ENCODE measurements at places on chromosomes 5 and 9.

- no peak for DNase-seq
Observed at GRCh38 chr9:92616655-92617111, 53.2 kb downstream of the IPPK start.

GRCh38 chr5:31936683-31937082, 237.4 kb downstream of the GOLPH3 start:
- no peak for DNase-seq

DNA sequence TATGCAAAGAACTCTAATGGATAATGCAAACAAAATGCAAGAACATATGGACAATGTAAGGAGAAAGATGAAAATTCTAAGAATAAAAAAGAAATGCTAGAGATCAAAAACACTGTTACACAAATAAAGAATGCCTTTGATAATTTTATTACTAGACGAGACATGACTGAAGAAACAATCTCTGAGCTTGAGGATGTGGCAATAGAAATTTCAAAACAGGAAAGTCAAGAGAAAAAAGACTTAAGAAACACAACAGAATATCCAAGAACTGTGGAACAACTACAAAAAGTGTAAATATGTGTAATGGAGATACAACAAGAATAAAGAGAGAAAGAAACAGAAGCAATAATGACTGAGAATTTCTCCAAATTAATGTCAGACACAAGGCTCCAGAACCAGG, 140.5 kb upstream of the ACOT12 start:
- no peak for DNase-seq

DNA sequence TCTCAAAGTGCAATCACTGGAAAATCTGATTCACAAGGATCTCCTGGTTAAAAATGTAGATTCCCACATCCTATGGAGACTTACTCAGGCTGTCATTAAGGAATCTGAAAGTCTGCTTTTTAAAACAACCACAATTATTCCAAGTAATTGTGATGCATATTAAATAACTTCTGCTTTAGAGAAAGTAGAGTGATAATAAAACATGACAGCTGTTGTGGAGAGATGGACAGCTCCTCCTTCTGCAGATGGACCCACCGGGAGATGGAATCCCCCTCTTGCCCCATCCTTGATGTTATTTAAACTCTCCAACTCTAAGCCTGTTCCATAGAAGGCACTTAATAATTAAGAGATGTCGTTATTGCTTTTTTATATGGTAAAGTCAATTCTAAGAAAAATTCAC, 802.2 kb downstream of the CDH12 start:
- no peak for DNase-seq

GRCh38 chr5:2917524-2917923, 166.0 kb upstream of the IRX2 start:
- peak; percentile 32 for DNase-seq

DNA sequence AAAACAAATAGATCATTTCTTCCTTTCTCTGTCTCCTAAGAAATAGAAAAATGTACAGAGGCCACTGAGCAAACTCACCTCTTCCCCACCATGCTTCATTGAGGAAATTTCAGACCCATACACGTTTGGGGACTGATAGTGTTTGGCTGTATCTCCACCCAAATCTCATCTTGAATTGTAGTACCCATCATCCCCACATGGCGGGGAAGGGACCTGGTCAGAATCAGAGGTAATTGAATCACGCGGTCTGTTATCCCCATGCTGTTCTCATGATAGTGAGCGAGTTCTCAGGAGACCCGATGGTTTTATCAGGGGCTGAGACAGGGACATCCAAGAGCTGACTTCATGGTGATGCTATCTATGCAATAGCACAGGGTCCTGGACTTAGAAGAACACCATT, 1655.8 kb downstream of the MAT2B start:
- DNase-seq = peak; percentile 47

DNA sequence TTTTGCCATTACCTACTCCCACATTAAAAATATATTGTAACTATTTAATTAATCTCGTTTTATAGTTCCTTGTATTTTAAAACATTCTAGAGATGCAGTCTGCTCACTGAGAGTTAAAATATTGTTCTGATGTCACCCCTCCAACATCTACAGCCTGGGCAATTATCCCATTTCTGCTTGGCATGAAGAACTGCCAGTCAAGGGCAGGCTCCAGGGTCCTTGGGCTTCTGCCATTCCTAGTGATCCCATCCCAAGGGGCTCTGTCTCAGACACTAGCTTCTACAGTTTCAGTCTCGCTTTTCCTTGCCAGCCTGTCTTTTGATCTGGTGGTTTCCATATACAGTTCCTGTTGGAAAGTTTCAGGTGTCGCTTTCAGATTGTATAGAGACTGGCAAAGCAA, 287.2 kb downstream of the TMEM232 start:
- DNase-seq = no peak

- DNase-seq = no peak
Observed at GRCh38 chr5:100165309-100165708, 369.9 kb upstream of the FAM174A start.

DNA sequence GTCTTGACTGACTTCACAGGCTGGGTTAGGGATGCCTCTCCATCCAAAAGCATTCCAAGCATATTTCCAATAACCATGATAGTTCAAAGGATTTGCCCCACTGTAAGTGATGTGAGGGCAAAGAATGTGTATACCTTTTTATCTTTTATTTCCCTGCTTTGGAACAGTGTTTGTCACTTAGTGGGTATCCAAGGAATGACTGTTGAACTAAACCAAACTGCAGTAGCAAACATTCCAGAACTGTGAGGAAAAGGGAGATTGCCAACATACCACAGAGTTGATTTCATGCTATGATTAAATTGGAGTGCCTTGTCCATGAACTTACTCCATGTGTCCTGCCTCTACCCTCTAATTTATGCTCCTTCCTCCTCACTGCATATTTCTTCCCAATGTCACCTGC, 400.0 kb downstream of the KIAA0825 start:
- no peak for DNase-seq

GRCh38 chr5:132497488-132497997, 7.0 kb upstream of the IRF1 start:
- DNase-seq = no peak

DNA sequence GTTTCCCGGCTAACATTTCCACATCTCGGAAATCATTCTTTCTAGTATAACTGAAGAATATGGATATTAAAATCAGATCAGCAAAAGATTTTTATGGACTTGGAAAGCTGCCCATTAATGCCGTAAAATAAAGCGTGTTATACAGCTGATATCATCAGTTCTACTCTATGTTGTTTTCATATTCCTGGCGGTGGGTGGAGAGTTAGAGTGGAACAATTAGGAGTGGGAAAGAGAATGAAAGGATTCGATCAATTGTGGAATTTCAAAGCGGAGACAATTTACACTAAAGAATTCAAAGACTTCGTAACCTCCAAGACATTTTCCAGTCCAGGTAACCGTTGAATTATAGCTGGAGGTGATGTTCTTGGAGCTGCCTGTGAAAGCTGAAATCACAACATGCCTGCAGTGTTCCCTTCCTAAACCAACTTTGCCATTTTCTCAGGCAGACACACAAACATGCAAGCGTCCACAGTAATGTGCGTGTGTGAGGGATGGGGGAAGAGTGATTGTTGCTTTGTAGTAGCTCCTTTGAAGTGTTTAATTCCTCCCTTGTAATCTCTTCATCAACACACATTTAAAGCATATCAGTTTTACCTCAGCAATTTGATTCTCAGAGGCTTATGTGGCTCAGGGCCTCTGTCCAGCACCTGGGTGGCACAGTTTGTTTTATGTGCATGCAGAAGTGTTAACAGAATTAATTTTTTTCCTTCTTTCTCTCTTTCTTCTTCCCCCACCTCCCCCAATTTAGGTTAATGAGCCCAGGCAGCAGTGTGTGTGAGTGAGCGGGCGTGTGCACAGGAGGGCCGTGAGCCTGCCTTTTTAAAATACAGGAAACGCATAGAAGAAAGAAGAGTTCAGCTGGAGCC, 544.1 kb downstream of the RAB3C start:
- DNase-seq = peak; percentile 60

DNA sequence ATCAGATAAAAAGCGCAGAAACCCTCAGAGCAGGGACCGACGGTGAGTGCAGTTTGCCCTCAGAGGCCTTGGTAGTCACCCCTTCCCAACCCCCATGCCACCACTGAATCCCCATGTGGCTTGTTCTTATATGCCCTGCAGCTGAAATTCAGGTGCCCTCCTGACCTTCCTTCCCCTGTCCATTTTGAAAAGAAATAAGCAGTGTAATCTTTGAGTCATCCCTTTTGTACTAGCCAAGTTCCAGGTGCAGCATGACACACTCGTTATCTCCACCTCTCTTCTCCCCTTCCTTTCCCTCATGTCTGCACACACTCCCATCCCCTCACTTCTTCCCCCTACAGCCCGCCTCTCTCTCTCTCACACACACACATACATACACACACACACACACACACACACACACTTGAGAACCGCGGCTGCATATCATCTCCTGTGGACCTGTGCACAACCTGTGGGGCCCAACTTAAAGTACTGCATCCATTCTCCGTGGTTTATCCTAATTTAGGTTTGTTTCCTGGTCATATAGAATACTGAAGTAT, 53.1 kb downstream of the SYK start:
- no peak for DNase-seq

DNA sequence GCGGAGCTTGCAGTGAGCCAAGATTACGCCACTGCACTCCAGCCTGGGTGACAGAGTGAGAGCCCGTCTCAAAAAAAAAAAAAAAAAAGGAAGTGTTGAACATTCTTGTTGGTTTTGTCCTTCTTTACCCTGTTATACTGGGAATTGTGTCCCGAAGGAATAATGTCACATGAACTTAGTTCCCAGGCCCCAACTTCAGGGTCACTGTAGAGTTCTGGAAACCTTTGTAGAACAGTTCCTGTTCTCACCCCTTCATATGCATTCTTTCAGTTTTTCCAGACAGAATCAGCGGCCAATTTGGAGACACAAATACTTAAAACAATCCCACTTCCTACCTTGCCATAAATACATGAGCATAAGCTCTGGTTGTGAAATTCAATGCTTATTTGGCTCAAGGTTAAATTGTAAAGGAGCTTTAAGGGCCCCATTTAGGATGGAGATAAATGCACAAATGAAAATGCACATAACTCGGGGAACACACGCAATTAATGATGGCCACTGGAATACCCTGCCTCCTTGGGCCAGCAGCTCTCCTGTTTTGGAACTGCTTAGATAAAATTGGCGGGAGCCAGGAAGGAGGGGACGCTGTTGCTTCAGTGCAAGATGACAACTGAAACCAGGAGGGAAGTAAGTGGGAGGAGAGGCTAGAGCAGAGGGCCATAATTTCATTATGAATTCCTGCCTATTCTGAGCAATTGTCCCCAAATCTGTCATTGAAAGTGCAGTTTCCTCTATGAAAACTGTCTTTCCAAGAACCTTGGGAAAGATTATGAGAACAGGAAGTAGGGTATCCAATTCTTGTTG, 153.7 kb downstream of the FGF1 start:
- DNase-seq = no peak

DNA sequence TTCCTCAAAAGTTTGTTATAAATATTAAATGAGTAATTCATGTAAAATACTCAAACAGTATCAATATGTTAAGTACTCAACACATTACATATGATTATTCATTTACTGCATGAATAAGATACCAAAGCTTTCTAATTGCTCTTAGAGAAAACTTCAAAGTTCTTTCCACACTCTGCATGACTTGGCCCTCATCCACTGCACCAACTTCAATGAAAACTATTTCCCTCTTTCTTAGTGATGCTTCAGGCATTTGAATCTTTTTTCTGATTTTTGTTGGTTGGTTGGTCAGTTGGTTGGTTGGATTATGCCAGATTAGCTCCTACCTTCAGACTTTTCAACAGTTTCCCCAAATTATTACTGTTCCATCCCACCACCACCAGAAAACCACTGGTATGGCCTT, 314.7 kb upstream of the RGMB start:
- no peak for DNase-seq

- no peak for DNase-seq
Observed at GRCh38 chr5:122730456-122730855, 44.4 kb upstream of the SNX2 start.

DNA sequence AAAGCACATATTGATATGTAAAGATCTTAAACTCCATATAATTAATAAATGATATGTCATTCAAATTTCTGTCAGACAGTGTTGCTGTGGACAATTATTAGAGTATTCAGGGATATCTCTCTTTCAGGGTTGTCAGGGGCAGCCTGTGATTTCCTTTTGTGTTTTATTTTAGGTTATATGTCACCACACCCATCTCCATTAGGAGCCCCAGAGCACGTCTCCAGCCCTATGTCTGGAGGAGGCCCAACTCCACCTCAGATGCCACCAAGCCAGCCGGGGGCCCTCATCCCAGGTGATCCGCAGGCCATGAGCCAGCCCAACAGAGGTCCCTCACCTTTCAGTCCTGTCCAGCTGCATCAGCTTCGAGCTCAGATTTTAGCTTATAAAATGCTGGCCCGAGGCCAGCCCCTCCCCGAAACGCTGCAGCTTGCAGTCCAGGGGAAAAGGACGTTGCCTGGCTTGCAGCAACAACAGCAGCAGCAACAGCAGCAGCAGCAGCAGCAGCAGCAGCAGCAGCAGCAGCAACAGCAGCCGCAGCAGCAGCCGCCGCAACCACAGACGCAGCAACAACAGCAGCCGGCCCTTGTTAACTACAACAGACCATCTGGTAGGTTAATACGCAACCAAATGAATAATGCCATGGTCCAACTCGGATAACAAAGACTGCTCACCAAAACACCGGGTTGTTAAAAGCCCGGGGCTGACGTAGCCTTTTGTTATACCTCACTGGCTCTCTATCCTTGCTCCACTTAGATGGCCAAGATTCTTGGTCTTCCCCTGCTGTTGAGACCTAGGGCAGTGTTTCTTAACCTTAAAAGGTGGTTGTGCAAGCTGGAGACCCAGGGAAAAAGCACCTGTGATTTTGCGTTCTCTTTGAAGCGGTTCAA, 24.4 kb downstream of the SMARCA2 start:
- DNase-seq = no peak

DNA sequence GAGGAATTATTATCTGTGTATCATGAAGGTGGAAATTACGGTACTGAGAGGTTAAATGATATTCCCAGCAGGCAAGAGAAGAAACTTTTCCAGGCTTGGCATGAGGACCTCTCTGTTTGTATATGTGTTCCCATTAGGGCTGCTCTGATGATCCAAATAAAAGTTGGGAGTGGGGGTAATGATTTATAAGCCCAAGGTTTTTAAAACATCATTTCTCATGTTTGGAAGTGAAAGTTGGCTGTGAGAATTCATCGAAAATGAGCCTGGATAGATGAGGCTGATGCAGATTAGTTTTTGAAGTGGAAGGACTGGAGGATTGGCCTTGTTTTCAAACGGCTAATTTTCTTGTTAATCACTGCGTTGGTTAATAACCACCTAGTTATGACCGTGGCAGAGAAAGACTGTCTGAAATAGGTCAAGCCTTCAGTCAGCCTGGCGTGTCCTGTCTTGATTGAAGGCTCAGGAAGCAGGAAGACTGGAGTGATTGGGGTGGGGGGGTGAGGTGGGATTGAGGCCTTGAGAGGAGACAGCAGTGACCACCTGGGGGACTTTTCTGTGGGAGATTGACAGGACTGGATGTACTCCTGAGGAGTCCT, 391.0 kb upstream of the WWC1 start:
- no peak for DNase-seq

DNA sequence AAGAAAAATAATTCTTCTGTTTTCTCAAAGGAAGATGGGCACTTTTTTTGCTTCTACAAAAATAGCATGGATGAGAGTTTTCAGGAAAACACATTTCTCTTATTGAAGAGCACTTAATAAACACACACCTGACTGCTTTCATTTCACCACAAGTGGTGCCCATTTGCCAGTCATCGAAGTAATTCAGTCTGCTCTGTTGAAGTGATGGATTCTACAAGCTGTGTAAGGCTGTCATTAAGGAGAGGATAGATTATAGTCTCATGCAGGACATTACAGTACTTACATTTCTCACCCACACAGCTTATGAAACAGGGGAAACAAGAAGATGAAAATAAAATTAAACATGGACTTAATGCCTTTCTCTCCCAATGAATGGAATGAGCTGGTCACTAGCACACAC, 165.2 kb downstream of the NR2F1-AS1 start:
- no peak for DNase-seq

Data from SK-MEL-5 (cell line).